SJSA1 (cell line): ENCODE measurements at places on chromosomes 3 and 15. TPM values are rescaled to one million over a fixed set of nuclear protein-coding genes. Genes with fewer than 3 reads are reported as not detected.
A peak's percentile ranks its signal among the peaks of the same experiment; 100 is the strongest.

Gene CACNA2D2
- not detected in 2 replicates for total RNA-seq

Gene PPIP5K1
- 8.6 and 18.8 TPM in 2 replicates for total RNA-seq

Gene CNTN3
- not detected in 2 replicates for total RNA-seq

Gene SPINK8
- not detected in 2 replicates for total RNA-seq

GRCh38 chr3:158845765-158846350 is 44.0 kb downstream of the MFSD1 start:
- DNase-seq: peak; percentile 5

DNA sequence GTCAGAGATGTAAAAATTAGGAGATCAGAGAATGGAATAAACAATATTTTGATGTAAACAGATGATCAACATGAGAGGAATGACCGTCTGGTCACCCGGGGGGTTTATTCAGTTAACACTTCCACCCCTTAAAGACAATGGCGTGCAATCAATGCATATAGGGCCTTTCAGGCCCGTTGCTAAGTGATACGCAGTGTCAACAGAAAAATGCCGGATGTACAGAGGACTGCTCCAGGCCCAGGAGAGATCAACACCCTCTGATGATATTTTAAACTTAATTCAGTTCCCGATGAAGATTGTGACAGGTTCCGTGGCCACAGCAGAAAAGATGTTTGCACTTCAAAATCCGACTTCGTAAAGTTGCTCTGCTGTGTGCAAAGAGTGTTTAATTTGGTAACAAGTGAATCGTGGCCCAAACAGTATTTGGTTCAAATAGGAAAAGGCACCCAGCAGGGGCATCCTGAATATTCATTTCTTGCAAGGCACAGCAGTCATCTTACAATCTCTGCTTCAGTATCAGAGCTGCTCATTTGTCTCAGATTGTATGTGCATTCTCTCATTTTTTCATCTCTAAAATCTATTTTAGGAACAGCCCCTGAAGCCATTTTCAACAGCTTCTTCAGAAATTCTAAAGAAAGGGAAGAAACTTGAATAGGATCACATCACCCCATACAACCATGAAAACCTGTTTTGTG is 72.6 kb downstream of the FOXB1 start:
- no peak for DNase-seq

GRCh38 chr3:107910713-107911259 is 180.0 kb downstream of the CD47 start:
- DNase-seq: no peak

DNA sequence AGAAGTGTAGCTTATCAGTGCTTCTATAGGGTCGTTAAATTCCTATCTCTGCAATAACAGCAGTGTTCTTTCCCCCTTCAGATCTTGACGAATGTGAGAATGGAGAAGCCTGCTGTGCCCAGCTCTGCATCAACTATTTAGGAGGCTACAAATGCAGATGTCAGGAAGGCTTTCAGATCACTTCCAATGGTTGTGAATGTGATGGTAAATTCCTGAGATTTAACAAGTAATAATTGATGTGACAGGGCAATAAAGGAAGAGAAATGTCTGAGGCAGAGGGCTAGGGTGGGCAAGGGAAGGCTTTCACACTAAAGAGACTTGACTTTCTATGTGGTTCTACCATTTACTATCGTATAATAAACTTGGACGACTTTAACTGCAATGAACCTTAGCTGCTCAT is 711.7 kb upstream of the GOLIM4 start:
- DNase-seq: no peak

DNA sequence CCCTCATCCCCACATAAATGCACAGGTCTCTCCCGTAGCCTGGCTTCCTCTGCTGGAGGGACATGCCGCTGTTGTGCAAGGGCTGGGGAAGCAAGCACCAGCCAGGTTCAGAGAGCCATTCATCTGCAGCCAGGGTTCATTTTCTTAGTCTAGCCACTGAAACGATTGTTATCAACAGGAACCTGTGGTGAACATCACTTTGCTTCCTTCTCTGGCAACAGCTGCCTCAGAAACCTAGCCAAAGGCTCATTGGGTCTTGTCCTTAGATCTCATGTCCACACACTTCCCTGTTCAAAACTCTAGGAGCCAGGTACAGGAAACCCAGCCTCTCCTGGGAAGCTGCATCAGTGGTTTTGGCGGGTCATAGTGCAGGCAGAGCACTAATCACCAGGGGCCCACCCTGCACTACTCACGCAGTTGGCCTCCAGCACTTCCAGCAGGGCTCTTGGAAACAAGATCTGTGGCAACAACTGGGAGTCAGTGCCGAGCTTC is 47.0 kb downstream of the OXNAD1 start:
- DNase-seq: no peak

- no peak for DNase-seq
These were observed 30.3 kb downstream of the GPD1L start for GRCh38 chr3:32136703-32137102.

DNA sequence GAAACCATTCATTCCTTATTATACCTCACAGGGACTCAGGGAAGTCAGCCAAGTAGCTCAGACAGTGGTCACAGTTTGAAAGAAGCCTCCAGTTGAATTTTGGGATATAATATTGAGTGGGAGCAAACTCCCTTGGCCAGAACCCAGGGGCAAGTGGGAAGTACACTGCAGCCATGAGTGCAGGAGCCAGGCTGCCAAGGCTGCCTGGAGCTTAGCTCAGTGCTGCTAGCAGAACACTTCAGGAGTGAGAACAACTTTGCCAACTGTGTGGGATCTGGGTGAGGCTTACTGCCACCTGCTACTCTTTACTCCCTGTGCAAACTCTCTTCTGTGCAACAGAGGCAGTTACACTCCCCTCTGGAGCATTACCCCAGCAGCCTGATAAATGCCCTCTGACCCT is 4.6 kb downstream of the OR5K3 start:
- DNase-seq: no peak

- no peak for DNase-seq
These were observed 255.2 kb downstream of the LSAMP start for GRCh38 chr3:116190095-116190494.

DNA sequence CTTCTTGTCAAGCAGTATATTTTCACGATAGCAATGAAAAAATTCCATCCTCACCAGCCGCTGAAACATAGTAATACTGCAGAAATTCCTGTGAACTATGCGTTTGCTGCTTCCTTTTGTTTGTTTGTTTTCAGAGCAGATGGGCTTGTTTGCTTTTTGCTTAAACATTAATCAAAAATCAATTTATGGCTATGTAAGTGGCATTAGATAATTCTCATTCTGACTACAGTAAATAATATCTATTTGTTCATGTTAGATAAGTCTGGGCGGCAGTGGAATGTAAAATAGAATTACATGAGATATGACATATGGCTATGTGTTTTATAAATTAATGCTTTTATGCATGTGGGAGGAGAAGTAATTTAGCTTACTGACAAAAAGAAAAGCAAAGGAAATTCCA is 163.7 kb downstream of the PGPEP1L start:
- DNase-seq: no peak

GRCh38 chr3:46730819-46731218 is 13.2 kb upstream of the PRSS50 start:
- DNase-seq: no peak

GRCh38 chr3:67923796-67924195 is 269.4 kb upstream of the SUCLG2 start:
- DNase-seq: no peak

DNA sequence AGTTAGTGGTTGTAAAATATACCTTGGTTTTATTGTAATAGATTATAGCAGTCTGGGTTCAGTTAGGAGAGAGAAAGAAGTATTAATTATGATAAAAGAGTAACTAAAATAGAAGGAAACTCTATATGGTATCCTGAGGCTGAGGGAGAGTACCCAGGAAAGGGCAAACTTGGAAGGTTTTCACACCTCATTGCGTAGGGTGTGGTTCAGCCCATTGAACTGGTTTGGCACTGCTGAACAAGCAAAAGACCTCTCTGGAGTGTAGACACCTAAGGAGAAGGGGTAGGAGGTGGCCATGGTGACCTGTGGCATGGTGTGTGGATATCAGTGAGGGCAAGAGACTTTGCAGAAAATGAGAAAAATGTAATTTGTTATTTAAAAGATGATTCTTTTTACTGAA is 63.5 kb downstream of the STT3B start:
- no peak for DNase-seq

- no peak for DNase-seq
These were observed 174.2 kb upstream of the FRMD4B start for GRCh38 chr3:69560116-69560515.

DNA sequence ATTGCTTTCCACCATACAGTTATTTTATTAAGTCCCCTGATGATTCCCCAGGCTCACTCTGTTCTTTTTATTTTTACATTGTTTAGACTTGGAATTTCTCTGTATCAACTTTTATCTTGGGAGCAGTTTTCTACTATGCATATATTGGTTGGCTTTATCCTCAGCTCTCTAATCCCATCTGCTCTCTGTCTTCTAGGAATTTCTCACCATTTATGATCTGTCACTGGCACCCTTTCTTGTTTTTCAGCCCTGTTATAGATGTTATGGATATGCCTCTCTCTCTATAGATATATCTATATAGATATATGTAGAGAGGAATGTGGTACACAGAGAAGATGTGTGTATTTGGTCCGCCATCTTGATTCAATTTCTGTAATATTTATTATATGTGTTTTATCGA is 90.5 kb downstream of the SH3GL3 start:
- no peak for DNase-seq
